ENCODE measurements at places on chromosomes 6 and 20. TPM values are rescaled to one million over a fixed set of nuclear protein-coding genes. Genes with fewer than 3 reads are reported as not detected.

DNA sequence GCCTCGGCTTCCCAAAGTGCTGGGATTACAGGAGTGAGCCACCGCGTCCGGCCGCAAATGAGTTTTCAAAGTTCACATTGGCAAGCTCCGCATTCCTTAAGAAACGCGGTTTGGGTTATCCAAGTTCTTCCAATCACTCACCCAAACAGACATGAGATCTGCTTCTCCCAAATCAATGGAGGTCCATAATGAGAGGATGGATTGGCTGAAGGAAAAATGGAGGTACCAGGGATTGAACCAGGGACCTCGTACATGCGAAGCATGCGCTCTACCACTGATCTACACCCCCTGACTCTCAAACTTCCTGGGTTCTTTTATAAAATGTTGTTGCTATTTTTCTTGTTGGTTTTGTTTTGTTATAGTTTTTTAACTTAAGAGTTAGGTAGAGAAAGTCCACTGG, 170.0 kb downstream of the GPX5 start:
- no peak for DNase-seq

- DNase-seq = no peak
Observed at GRCh38 chr20:56428410-56428809, 16.4 kb downstream of the CASS4 start.

DNA sequence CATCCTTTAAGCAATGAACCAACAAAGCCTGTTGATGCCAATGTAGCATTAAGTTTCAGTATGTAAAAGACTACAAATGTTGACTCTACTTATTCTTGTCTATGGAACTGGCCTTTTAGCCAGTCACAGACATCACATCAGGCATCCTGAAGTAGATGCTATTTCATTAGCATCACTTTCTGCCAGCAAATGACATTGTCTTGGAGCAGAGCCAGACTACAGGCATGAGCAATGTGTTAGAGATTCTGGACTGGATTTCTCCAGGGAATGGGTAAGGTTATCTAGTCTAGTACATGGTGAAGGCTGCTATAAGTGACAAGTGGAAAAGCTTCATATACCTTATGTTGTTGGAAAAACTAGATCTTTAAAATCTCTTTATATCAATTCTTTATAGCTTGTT, 142.9 kb downstream of the ADGRB3 start:
- DNase-seq = no peak

DNA sequence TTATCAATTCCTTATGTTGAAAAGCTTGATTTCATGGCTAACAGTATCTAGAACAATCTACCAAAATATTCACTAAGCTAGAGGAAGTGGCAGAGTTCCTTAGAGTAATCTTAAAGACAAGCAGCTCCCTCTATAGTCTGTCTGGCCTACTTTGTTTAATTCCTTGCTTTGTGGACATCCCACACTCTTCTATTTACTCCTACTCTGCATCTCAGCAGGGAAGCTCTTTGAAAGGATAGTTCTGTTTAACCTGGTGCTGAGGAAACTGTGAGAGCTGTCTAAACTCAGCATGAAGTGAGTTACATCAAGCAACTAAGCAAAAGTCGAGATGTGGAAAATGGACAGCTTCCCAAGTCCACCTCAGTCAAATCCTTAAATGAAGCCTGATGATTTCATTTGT, 4.3 kb downstream of the REV3L start:
- DNase-seq = no peak

KHDC1 gene
- total RNA-seq = 1.1 TPM

GRCh38 chr6:164252948-164253347, 838.4 kb downstream of the QKI start:
- DNase-seq = no peak

- DNase-seq = no peak
Observed at GRCh38 chr6:32589596-32590449, at the start of gene HLA-DRB1. Gene HLA-DRB1, minus strand, starts transcription at chr6:32589848. Its CDS starts 106 bp downstream, at chr6:32589742.

INSM1 gene
- total RNA-seq = not detected

- no peak for DNase-seq
Observed at GRCh38 chr20:35742741-35743523, 872 bp upstream of the RBM39 start.

GRCh38 chr6:23034926-23035325, 465.6 kb downstream of the HDGFL1 start:
- DNase-seq = no peak

DNA sequence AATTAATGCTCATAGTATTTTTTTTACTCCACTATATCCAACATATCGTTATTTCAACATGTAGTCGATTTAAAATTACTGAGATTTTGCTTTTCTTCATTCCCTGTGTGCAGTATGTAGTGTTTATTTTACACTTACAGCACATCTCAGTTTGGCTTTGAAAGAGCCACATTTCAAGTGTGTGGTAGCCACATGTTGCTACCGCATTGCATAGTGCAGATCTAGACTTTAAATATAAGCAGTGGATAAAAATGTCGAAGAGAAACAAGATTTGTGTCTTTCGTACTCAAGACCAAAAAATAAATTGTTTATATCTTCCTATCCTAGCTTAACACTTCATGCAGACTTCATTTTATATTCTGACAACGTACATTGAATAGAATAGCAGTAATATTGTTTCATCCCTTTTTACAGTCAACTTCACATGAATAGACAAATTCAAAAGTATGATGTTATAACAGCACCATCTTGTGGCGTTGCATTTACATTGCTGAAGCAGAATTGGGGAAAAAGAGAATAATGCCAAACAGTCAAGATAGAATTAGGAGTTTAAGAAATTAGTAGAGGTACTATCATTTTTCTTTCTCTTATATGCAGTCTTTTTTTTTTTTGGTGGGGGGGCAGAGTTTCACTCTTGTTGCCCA, 29.9 kb downstream of the FBXO5 start:
- no peak for DNase-seq

GRCh38 chr6:41379306-41379705, 43.9 kb downstream of the NCR2 start:
- DNase-seq = no peak

- no peak for DNase-seq
Observed at GRCh38 chr6:37884548-37884947, 65.0 kb downstream of the ZFAND3 start.

GPX5 gene
- not detected for total RNA-seq

DNA sequence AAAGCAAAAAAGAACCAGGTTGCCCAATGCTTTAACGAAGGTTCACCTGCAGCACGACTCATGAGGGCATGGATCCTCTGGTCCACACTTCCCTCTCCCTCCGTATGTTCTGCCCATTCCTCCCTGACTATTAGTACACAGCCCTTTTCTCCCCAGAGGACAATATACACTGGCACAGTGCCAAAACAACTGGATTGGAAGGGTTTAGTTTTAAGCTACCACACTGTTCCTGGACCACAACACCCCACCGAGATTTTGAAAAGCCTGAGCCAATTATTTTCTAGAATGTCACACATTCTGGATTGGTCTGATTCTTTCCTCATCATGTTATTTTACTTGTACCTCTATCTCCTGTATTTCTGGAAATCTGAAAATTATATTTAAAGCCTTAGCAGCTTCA, 2.9 kb upstream of the AKAP7 start:
- no peak for DNase-seq

DNA sequence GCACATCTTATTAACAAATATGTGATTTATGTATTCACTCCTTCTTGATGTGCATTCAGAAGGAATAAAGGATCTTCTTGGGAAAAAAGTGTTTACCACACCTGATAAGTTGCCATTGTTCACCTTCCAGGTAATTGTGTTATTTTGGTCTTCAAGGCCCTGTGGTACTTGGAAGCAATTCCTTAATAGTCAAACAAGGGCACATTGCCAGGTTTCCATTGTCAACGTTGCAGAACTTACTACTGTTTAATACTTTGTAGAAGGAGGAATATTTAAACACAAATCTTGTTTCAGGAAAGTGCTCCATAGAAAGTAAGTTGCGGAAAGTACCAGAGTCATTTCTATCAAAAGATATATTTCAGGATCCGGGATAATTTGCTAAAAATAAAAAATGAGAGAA, 129.5 kb upstream of the SGK1 start:
- DNase-seq = no peak

DNA sequence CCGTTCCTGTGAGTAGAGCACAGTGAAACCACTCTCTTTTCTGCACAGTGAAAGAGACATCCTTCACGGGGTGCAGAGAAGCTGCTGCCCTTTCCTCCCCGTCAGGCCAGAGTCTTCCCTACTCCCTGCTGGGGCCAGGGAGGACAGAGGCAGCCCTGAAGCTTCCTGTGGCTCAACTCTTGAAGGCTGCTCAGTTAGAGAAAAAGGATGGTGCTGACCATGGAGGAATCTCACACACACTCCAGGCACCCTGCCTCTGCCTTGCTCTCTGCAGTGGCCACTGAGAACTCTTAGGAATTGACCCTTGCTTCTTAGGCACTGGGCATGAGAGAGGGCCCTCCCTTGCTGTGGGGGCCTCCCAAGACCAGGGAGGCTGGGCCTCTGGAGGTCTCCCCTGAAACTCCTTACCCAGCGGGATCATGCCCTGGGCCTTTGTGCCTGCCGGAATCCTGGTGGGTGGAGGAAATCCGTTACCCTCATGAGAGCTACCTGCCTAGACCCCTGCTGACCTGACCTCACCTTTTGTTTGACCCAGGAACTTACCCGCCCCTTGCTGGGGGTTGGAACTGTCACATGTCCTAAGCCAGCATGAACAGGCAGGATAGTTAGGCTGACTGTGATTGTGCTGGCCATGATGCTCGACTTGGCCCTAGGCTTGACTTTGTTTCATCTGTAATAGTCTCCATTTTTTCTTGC, 65.0 kb upstream of the CD93 start:
- DNase-seq = no peak

- no peak for DNase-seq
Observed at GRCh38 chr20:61719691-61720347, 345.9 kb downstream of the TAF4 start.

Measured in left ventricle myocardium inferior (tissue), 1 donor.